A549 treated with GW870086 at 1 μM for 4 hours (cell line): ENCODE measurements at places on chromosomes 6 and 20. TPM values are rescaled to one million over a fixed set of nuclear protein-coding genes. Genes with fewer than 3 reads are reported as not detected.

COL21A1 gene
- 0.51 to 2.4 TPM (median 0.76 TPM) in 5 replicates for total RNA-seq

GRM1 gene
- 0.02 to 0.03 TPM (median 0.03 TPM) in 3 of 5 replicates, not detected in the others for total RNA-seq

TBC1D32 gene
- total RNA-seq: 0.88 to 1.3 TPM (median 1.2 TPM) in 5 replicates

RCAN2 gene
- total RNA-seq: not detected in 5 replicates

NKX2-4 gene
- total RNA-seq: not detected in 5 replicates

EEF1A2 gene
- 140 to 176 TPM (median 147 TPM) in 5 replicates for total RNA-seq

BMP2 gene
- total RNA-seq: 0.31 to 0.46 TPM (median 0.38 TPM) in 5 replicates

RAET1E gene
- total RNA-seq: 1.8 to 3.8 TPM (median 3.2 TPM) in 5 replicates

TMEM217 gene
- 0.33 to 1.7 TPM (median 0.72 TPM) in 5 replicates for total RNA-seq

UNC5CL gene
- total RNA-seq: 0.34 to 1.1 TPM (median 0.60 TPM) in 5 replicates

BACH2 gene
- total RNA-seq: 0.64 to 1.9 TPM (median 0.75 TPM) in 5 replicates

TAAR8 gene
- not detected in 5 replicates for total RNA-seq

PRND gene
- not detected in 5 replicates for total RNA-seq

ELOVL4 gene
- total RNA-seq: 1.4 to 1.8 TPM (median 1.6 TPM) in 5 replicates

SLC52A3 gene
- total RNA-seq: 0.24 to 0.71 TPM (median 0.40 TPM) in 5 replicates

SMIM26 gene
- 127 to 187 TPM (median 135 TPM) in 5 replicates for total RNA-seq

TNFRSF6B gene
- 0.14 to 0.95 TPM (median 0.74 TPM) in 4 of 5 replicates, not detected in the other for total RNA-seq

MANEA gene
- total RNA-seq: 3.4 to 4.6 TPM (median 3.9 TPM) in 5 replicates

ERVFRD-1 gene
- total RNA-seq: not detected in 5 replicates

NPBWR2 gene
- not detected in 5 replicates for total RNA-seq

CD24 gene
- total RNA-seq: 209 to 347 TPM (median 299 TPM) in 5 replicates

KIZ gene
- total RNA-seq: 4.1 to 4.9 TPM (median 4.4 TPM) in 5 replicates

TMEM244 gene
- total RNA-seq: not detected in 5 replicates

FERMT1 gene
- total RNA-seq: 13.4 to 16.1 TPM (median 15.4 TPM) in 5 replicates

RNF144B gene
- total RNA-seq: 0.08 to 0.50 TPM (median 0.31 TPM) in 5 replicates

RAMACL gene
- 0.09 to 0.43 TPM (median 0.13 TPM) in 4 of 5 replicates, not detected in the other for total RNA-seq

GMNN gene
- 49.9 to 56.9 TPM (median 53.7 TPM) in 5 replicates for total RNA-seq

PXDC1 gene
- total RNA-seq: 17.4 to 20.5 TPM (median 18.4 TPM) in 5 replicates

LAMA5 gene
- total RNA-seq: 311 to 502 TPM (median 462 TPM) in 5 replicates

PPIL1 gene
- total RNA-seq: 41.3 to 48.3 TPM (median 43.6 TPM) in 5 replicates

LY86 gene
- total RNA-seq: not detected in 5 replicates

PRR18 gene
- total RNA-seq: 0.07 to 0.15 TPM (median 0.12 TPM) in 5 replicates

WFDC12 gene
- total RNA-seq: not detected in 5 replicates

HAO1 gene
- total RNA-seq: not detected in 5 replicates

NR2E1 gene
- total RNA-seq: 0.06 TPM in 1 of 5 replicates, not detected in the others

PBX2 gene
- total RNA-seq: 10.9 to 18.1 TPM (median 17.2 TPM) in 5 replicates

POLR3F gene
- 13.6 to 23.7 TPM (median 16.1 TPM) in 5 replicates for total RNA-seq

LAMP5 gene
- total RNA-seq: 0.06 to 0.17 TPM in 2 of 5 replicates, not detected in the others

PRICKLE4 gene
- total RNA-seq: 0.68 to 0.95 TPM (median 0.81 TPM) in 5 replicates

EEF1E1 gene
- 58.0 to 88.7 TPM (median 61.9 TPM) in 5 replicates for total RNA-seq

ETV7 gene
- total RNA-seq: 0.15 to 0.29 TPM (median 0.18 TPM) in 3 of 5 replicates, not detected in the others

OPRM1 gene
- total RNA-seq: not detected in 5 replicates

PTCHD4 gene
- total RNA-seq: 0.05 to 0.06 TPM in 2 of 5 replicates, not detected in the others

COL10A1 gene
- not detected in 5 replicates for total RNA-seq

DUSP22 gene
- total RNA-seq: 13.1 to 14.6 TPM (median 14.5 TPM) in 5 replicates

TAF4 gene
- total RNA-seq: 16.4 to 19.3 TPM (median 18.1 TPM) in 5 replicates

MTCH1 gene
- 112 to 135 TPM (median 133 TPM) in 5 replicates for total RNA-seq

OPRL1 gene
- 0.70 to 0.88 TPM (median 0.75 TPM) in 5 replicates for total RNA-seq

ZNF391 gene
- total RNA-seq: 0.21 to 0.32 TPM (median 0.25 TPM) in 5 replicates
